ENCODE measurements at places on chromosomes 4 and X.

- DNase-seq = no peak
These were observed 77.8 kb upstream of the MXD4 start for GRCh38 chr4:2339458-2340271.

DNA sequence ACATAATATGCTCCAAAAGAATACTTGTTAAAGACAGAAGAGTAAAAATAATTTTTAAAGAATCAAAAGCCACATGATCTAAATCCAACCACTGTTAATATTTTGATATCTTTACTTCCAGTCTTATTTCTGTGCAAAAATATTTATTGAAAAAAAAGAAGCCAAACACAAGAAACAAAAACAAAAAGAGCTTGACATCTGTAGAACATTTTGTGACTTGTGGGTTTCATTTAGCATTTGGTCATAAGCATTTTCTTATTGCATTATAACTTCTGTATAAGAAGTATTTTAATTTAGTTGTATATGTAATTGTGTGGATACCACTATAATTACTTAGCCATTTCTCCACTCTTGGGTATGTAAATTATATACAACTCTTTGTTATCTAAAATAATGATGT is 63.1 kb downstream of the DIPK2B start:
- no peak for DNase-seq

- no peak for DNase-seq
These were observed 133.8 kb downstream of the DDX53 start for GRCh38 chrX:23133551-23133950.

DNA sequence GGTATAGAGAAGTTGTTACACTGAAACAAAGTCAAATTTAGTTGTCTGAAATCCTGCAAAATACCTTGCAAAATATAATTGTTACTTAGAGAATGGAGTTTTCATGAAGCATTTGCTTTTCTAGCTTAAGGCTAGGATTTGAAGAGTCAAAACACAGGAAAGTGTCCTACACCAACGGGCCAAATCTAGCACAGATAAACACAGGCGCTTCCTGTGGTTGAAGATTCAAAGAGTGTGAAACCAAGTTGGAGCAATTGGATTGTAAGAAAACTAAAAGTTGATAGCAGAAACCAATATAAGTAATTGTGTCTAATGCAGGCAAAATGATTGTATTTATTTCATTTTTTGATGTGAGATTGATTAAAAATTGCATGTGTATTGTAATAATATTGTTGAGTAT is 2002.5 kb upstream of the TENM3 start:
- no peak for DNase-seq

GRCh38 chr4:63218856-63219255 is 1190.4 kb downstream of the TECRL start:
- DNase-seq = no peak

DNA sequence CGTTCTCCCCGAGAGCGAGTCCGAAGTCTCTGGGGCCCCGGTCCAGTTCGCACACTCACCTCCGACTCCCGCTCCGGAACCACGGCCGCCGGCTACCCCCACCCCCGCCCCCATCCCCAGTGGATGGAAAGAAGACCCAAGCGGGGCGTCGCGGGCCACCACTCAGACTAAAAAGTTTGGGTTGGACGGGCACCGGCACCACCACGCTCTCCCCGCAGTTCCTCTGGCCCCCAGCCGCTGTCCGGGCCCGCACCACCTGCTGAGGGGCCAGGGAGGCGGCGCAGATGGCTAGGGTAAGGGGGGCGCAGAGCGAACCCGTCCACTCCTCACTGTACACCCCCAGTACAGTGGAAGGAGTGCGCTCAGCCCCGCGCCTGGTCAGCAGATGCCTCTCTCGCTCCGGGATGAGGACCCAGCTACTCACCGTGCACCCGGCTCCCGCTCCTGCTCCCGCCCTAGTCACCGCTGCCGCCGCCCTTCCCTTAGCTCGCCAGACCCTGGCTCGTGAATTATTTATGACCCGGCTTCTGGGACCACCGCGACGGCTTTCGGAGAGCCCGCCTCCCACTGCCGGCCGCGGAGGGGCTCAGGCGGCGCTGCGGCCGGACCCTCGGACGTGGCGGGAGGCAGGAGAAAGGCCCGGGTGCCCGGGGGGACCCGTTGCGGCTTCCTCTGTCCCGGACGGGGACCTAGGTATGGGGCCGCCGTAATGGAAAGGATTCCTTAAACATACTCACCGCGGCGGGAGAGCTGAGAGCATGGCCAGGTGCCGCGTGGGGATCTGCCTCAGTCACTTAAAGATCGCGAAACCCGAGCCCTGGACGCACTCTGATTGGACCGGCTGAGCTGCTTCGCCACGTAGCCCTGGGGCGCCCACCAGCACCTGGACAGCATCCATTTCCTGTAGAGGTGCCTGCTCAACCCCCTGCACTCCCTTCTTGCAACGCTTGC is at the start of gene PROM1:
PROM1 (minus strand) TSS at position 783 of the 951 bp plus-strand sequence. CDS start 8,117 bp downstream, outside the sequence.
- no peak for DNase-seq

Data from effector memory CD4-positive, alpha-beta T cell (primary cell).